ENCODE measurements at places on chromosomes 16 and 17.

- DNase-seq = no peak
These were observed 59.4 kb upstream of the SIAH1 start for GRCh38 chr16:48444574-48444973.

DNA sequence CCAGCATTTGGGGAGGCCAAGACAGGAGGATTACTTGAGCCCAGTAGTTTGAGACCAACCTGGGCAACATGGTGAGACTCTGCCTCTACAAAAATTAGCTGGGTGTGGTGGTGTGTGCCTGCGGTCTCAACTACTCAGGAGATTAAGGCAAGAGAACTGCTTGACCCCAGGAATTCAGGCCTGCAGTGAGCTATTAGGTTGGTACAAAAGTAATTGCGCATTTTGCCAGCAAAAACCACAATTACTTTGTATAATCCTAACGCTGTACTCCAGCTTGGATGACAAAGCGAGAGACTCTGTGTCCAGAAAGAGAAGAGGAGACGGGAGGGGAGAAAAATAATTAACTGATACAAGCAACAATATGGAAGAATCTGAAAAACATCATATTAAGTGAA, 32.7 kb downstream of the YWHAE start:
- no peak for DNase-seq

DNA sequence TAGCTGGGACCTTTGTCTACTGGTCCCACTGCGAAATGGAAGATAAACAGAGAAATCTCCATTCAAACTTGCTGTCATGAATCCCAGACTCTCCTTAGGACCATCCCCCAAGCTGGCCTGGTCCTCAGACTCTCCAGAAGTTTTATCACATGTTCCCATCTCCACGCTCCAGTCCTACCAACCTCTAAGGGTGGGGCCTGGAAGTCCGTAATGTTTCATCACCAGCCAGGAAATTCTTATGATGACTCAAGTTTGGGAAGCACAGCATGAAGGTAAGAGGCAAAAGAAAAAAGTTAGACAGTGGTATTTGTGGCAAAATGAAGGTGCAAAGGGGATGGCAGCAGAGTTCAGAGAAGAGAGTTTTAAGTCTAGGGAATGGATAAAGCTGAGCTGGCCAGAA, 52.7 kb downstream of the ZNF18 start:
- DNase-seq = no peak

- no peak for DNase-seq
These were observed 3.5 kb downstream of the MARVELD3 start for GRCh38 chr16:71629278-71630016.

GRCh38 chr16:7709186-7709585, 376.5 kb downstream of the RBFOX1 start:
- no peak for DNase-seq

DNA sequence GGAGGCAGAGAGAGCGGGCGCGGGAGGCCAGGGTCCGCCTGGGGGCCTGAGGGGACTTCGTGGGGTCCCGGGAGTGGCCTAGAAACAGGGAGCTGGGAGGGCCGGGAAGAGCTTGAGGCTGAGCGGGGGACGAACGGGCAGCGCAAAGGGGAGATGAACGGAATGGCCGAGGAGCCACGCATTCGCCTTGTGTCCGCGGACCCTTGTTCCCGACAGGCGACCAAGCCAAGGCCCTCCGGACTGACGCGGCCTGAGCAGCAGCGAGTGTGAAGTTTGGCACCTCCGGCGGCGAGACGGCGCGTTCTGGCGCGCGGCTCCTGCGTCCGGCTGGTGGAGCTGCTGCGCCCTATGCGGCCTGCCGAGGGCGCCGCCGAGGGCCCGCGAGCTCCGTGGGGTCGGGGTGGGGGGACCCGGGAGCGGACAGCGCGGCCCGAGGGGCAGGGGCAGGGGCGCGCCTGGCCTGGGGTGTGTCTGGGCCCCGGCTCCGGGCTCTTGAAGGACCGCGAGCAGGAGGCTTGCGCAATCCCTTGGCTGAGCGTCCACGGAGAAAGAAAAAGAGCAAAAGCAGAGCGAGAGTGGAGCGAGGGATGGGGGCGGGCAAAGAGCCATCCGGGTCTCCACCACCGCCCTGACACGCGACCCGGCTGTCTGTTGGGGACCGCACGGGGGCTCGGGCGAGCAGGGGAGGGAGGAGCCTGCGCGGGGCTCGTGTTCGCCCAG, 1.2 kb upstream of the CBX4 start:
- no peak for DNase-seq

GRCh38 chr16:56983211-56983751, 6.1 kb upstream of the NLRC5 start:
- no peak for DNase-seq

GRCh38 chr16:82750068-82750467, 123.3 kb downstream of the CDH13 start:
- no peak for DNase-seq

DNA sequence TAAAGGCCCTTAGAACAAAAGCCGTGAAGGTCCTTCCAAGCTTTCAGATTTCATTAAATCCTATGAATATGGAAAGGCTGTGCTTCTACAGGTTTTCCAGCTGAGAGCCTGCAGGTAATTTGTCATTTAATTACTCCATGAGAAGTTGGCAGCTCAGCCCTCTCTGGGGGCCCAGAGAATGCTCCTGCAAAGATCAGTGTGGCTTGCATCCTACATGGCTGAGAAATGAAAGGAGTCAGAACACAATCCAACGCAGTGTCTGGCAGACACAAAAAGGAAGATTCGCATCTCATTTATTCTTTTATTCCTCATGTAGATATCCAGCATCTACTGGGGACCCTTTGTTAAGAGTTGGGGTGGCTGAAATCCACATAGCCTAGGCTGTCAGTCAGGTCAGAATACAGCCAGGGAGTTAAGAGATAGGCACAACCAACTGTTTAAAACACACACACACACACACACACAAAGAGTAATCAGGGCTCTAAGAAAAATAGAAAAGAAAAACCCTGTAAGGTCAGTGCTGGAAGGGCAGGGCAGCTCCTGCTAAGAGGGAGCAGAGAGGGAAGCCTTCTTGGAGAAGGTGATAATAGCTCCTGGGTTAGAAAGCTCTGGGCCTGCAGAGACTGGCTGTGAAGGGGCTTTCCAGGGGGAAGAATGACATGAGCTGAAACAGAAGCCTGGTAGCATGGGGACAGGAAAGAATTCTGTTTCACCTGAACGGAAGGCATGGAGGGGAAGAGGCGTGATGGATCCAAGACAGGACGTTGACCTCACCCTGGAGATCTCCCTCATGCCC, 46.9 kb upstream of the WSCD1 start:
- DNase-seq = no peak

DNA sequence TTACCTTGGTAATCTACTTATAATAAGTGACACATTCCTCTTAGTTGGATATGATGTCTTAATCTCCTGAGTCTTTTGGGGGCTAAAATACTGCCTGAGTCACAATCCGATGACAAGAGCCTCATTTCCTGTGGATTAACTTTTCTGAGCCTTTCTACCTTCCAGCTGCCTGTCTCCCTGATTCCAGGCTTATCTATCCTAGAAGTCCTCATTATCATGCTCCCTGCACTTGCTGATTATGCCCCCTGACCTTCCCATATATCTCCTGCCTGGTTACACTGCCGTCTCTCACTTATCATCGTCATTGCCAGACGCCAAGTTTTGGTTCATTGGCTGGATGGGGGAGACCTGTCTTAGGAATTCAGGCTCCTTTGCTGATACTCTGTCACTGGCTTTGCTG, 727.4 kb upstream of the CA10 start:
- DNase-seq = no peak

- peak; percentile 9 for DNase-seq
These were observed 761 bp downstream of the GAN start for GRCh38 chr16:81315271-81316175.

- DNase-seq = no peak
These were observed 1.5 kb downstream of the RRAD start for GRCh38 chr16:66923866-66924265.

DNA sequence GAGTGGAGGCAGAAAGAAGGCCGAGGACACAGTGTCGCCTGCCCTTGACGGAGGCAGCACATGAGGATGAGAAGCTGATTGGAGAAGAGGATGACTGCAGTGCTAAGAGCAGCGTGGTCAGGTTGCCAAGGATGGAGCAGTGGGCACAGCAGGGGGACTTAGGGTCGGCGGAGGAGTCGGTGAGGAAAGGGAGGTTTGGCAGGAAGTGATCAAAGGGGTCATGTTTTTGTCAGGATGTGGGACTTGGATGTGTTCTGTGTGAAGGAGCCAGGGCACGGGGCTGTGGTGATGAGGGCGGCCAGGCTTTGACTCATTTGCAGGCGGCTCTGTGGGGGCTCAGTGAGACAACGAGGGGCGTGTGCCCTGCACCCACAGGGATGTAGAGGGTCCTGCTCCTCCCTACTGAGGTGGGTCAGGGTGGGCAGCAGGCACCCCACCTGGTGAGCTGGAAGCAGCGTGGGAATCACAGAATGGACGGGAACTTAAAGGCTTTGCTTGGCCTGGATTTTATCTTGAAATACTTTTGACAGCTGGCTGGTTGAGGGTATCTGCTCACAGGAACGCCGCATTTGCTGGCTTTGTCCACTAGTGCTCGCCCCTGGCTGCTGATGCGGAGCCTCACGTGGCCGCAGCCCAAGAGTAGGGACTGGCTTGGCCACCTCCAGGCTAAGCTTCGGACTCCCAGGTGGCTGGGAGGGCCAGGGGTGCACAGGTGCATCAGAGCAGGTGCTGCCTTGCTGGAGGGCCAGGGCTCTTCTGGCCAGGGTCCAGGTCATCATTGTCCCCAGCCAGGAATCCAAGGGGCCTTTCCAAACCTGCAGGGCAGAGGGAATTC, 6.0 kb downstream of the MPG start:
- DNase-seq = no peak

- DNase-seq = no peak
These were observed 3.0 kb upstream of the COL1A1 start for GRCh38 chr17:50204431-50204830.

DNA sequence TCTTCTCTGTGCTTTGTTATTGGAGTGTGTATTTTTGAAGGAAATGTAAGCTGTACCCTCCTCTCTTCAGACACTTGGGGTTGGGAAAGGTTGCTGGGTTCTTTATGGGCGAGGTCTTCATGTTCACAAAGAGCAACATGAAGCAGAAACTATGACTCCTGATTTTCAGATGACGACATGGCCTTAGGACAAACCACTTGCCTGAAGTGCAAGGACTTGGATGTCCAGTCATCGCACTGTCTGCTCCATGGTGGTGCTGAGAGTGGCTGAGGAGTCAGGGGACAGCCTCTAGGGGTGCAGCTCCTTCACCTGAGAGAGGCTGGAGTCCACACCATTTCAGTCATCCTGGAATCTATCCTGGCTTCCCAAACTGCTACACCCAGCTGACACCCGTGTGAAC, 183.9 kb upstream of the CDH5 start:
- DNase-seq = no peak

DNA sequence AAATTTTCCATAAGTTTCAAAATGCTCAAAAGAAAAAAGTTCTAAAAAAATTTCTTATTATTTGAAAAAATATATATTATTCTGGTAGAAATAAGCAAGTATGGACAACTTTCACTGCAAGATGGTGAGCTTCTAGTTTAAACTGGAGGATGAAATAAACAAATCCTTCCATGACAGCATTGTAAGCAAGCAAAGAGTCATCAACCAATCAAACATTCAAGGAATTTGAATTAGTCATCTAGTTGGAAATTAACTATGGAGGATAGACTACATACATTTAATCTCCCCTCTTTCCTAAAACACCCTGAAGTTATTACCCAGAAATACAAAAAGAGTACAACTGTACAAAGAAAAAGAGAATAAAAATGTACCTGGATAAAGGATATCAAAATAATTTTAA, 51.0 kb upstream of the IRX5 start:
- DNase-seq = no peak

DNA sequence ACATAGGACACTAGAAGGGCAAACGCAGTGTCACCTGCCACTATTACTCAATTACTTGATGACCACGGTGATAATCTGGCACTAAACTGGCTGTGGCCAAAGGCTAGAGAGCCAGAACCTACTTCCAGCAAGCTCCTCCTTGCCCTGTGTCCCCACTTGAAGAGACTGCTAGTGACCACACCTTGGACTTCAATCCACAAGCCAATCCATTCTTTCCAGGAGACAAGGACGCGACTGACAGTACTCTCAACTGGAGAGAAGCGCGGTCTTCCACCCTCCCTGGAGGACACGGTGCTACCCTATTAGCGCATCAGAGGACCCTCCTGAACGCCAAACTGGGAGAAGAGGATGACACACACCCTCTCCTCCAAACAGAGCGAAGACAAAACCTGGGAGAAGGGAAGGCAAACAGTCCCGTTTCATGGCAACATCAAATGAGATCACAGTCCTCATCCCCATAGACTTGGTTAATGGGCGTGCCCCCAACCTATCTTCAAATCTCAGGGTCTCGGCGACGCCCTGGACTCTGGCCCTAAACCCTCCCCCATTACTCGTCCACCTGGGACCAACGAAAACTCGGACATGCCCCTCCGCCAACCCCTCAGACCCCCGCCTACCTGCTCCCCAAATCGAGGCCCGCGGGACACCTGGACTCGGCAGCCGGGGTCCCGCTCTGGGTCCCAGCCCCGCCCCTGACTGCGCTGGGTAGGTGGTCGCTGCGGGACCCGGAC, 508 bp downstream of the FLCN start:
- no peak for DNase-seq

DNA sequence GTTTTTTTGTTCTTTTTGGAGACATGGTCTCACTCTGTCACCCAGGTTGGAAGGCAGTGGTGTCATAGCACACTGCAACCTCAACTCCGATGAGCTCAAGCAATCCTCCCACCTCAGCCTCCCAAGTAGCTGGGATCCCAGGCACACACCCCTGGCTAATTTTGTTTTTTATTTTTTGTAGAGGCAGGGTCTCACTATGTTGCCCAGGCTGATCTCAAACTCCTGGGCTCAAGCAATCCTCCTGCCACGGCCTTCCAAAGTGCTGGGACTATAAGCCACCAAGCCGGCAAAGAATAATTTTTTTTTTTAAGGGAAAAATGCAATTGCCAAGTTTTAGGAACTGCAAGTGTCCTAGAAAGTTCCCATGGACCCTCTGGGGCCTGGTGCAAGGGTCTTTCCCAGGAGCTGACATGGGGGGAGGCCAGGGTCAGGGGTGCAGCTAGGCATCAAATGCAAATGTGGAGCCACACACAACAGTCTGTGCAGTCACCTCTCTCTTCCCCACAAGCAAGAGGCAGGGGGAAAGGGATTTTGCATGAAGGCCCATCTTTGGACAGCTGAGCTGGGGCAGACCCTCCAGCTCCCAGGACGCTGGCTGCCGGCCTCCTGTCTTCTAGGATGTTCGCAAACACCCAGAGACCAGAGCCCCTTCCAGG, 20.1 kb upstream of the BCAR1 start:
- no peak for DNase-seq

GRCh38 chr17:74568106-74568873, 981 bp upstream of the CD300H start:
- no peak for DNase-seq

GRCh38 chr16:83925095-83925905, 26.4 kb downstream of the MLYCD start:
- no peak for DNase-seq

- DNase-seq = no peak
These were observed 1.8 kb upstream of the HOXB4 start for GRCh38 chr17:48579760-48580554.

- no peak for DNase-seq
These were observed 219.4 kb downstream of the MAF start for GRCh38 chr16:79380995-79381602.
